ENCODE measurements at places on chromosomes 2 and 18.

DNA sequence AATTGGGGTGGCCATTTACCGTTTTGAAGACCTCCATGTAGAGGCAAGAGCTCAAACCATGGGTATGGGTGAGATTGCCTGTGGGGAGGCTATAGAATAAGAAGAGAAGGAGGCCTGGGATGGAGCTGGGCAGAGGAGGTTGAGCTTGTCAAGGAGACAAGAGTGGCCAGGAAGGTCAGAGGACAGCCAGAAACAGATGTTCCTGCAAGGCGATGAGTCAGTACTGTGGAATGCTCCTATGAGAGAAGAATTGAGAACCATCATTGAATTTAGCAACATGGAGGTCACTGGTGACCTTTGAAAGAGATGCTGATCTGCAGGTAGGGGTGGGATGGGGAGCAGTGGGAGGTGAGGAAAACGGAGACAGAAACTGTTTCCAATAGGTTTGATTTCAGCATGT, 3.5 kb downstream of the ACSL3 start:
- no peak for DNase-seq

- no peak for DNase-seq
Measured at GRCh38 chr2:240297256-240298116, 138.0 kb upstream of the GPC1 start.

- DNase-seq = no peak
Measured at GRCh38 chr2:134663451-134664450, 55.0 kb downstream of the TMEM163 start.

DNA sequence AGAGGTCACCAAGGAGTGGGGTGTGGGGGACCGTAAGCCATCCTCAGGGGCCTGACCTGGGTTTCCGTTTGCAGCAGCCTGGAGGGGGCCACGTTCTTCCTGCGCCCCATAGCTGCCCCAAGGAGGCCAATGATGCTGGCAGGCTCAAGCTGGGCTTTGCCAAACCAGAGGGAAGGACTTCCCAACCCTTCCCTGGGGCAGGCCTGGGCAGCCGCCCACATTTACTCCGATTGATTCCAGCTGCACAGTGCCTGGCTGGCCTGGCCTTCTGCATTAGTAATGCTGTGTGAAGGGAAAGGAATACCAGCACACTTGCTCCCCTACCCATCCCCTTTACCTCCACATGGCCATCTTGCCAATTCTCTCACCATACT, 360.6 kb upstream of the SLC14A2 start:
- no peak for DNase-seq

DNA sequence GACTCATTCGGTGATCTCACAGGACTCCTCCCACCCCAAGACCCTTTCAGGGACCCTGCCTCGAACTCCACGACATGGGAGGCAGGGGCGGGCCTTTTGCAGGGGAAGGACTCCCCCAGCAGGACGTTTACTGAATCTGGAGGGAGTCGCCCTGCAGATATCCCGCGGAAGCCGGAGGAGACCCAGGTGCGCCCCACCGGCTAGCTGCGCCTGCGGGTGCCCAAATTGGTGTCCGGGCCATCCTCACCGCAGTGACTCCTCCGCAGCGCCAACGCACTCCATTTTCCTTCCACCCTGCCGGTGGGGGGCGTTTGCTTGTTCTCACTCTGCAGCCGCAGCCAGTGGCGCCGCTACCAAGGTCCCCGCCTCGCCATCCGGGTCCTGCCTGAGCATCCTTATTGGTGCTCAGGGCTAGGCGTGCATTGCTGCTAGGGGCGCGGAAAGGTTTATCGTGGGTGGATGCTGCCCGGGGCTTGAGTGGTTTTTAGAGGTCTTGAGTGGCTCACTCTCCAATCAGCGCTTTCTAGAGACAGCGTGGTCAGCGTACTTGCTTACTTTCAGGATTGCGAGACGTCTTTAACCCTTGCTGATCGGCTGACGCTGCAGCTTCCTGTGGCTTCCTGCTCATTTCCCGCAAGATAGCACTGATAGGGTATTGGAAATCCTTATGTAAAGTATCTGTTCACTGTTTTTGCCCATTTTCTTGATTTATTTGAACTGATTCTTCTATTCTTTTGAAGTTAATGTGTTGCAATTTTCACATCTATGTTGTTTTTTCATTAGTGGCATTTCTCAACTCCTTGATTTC, 81.4 kb downstream of the BIN1 start:
- DNase-seq = peak; percentile 61

- no peak for DNase-seq
Measured at GRCh38 chr18:42264497-42264896, 309.5 kb downstream of the PIK3C3 start.

DNA sequence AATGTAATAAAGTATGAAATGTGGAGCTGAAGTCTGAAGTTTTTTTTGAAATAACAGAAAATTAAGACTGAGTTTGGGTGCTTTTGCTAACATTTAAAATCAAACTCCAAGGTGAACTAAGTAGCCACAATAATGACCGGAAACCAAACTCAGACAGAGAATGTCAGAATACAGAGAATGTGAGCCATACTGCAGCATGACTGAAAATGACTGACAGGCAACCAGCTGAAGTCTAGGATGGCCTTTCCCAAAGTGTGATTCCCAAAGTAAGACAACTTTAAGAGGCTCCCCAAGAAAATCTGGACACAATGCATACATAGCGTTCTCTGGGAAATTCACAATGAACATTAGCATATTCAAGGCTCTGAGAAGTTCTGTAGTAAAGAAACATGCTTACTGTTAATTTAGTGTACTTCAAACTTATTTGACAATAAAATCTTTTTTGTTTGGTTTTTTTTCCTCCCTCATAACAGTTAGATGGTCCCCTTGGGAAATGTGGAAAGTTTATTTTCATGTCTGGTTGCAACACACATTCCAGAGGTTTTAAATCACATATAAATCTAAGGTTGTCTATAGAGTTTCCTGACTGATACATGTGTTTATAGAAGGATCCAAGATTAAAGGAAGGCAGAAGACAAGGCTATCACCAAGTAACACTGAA, 28.6 kb downstream of the PLA2R1 start:
- no peak for DNase-seq

DNA sequence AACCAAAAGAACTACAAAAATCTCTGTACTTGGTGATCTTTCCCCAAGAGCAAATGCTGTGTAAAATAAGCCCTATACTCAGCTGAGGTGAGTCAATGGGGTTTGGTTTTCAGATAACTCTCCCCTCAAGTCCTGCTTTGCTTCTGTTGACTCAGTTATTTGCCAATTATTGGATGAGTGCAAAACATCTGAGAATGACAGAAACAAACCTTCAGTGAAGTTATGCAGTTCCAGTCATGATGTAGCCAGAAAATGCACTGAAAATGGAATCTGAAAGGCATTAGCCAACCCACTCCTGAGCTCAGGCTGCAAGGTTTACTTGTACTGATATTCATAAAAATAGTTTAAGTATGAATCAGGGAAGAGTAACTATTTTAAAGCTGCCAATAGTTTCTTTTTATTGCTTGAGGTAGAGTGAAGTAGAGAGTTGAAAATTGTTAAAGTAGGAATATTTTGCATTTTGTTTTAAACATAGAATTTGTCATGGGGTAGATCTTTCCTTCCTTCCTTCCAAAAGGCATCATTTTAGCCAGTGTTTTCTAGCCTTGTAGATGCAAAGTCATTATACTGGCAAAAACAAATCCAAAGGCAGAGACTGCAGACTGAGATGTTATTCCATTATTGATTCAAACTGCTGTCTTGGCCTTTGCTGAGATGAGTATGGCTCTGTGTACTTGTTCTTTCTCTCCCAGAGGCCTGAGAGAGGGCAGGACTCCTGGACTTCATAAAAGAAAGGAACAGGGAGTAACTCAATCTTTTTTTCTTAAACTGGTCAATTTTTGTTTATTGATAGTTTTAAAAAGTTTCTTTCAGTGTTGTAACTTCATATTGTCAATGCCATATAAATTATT, 215.3 kb downstream of the RND3 start:
- no peak for DNase-seq

GRCh38 chr18:45958730-45959129, 8.4 kb downstream of the EPG5 start:
- no peak for DNase-seq

DNA sequence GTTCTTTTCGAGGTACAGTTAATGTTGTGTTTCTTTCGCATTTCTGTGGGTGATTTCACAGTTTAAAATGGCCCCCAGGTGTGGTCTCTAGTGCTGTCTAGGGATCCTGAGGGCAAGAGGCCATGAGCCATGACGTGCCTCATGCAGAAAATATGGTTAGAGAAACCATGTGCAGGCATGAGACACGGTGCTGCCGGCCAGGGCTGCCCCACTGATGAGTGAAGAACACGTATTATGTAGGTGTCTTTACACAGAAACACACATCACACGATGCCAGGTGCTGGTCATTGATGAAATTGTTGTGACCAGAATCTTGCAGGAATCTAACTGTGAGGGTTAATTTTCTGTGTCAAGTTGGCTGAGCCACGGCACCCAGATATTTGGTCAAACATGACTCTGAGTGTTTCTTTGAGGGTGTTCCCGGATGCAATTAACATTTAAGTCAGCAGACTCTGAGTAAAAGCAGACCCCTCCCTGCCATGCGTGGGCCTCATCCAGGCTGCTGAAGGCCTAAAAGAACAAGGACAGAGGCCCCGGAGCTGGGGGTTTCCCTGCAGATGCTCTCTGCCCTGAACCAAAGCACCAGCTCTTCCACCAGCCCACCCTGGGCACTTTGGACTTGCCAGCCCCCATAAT, 463.0 kb upstream of the MYT1L start:
- no peak for DNase-seq

- no peak for DNase-seq
Measured at GRCh38 chr2:123073956-123074355, 951.1 kb upstream of the CNTNAP5 start.

DNA sequence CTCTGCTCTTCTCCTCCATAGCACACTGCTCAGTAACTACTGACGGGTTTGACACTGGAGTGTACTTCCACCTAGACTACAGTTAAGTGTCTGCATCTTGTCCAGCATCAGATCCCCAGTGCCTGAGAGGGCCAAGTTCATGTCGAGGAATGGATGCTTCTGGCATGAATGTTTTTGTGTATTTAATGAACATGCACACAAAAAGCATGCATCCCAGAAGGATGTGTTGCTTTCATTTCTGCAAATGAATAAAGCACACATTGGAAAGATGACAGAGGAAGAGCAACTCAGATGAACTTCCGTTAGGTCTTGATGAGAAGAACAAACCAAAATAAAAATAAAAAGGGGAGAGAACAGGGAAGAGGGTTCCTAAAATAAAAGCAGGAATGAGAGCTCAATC, 27.9 kb downstream of the C2orf49 start:
- no peak for DNase-seq

- peak; percentile 58 for DNase-seq
Measured at GRCh38 chr2:112187805-112188596, 49.8 kb downstream of the FBLN7 start.

- DNase-seq = no peak
Measured at GRCh38 chr2:172375251-172375650, 52.1 kb upstream of the ITGA6 start.

DNA sequence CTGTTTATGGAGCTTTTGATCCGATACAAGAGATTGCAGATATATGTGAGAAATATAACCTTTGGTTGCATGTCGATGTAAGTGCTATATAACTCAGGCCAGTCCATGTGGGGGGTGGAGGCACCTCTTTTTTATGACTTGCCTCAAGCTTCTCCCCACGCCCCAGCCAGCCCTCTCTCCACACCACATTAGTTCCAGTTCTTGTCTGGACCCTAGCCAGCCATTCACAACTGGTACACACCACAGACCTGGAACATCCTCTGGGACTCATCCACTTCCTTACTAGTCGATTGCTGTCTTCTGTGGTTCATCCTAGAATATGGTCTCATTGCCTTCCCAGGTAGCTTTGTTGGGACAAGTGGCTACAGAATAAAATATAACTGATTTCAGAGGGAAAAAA, 31.0 kb downstream of the GAD1 start:
- no peak for DNase-seq

GRCh38 chr2:62423235-62423634, 82.8 kb downstream of the TMEM17 start:
- no peak for DNase-seq

- DNase-seq = no peak
Measured at GRCh38 chr2:156158808-156159207, 173.7 kb downstream of the NR4A2 start.

DNA sequence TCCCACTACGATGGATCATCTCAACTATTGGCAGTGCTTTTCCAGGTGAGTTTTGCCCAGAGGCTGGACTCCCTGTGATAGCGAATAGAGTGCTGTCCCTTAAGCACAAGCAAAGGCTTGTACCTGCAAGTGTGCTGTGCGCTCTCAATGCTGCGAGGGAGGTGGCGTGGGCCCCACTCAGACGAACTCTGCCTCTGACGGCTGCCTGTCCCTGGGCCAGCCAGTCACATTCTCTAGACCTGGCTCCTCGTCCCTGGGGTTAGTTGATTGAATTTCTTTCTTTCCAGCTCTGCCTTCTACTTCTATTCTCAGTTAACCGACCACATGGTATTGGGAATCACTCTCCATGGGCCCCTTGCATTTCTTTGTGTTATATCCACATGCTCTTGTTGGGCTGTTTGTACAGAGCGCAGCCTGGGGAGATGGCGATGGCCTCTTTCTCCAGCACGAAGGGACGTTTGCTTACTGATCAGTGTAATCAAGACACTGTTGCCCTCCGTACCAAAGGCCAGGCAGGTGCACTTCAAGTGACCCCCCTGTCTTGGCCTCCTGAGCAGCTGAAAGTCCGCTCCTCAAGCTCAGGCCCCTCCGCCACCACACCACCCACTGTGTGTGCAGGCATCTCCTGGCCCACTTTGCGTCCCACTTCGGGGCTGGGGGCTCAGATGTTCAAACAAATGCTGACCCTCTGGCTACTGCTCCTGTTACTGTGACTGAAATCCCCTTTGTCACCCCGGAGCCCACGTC, 151.3 kb downstream of the ZNF236 start:
- DNase-seq = no peak

GRCh38 chr18:63083555-63083954, 236.0 kb downstream of the BCL2 start:
- no peak for DNase-seq

GRCh38 chr2:107258531-107259407, 372.8 kb upstream of the ST6GAL2 start:
- DNase-seq = no peak

GRCh38 chr2:2837746-2838547, 506.9 kb upstream of the MYT1L start:
- no peak for DNase-seq

DNA sequence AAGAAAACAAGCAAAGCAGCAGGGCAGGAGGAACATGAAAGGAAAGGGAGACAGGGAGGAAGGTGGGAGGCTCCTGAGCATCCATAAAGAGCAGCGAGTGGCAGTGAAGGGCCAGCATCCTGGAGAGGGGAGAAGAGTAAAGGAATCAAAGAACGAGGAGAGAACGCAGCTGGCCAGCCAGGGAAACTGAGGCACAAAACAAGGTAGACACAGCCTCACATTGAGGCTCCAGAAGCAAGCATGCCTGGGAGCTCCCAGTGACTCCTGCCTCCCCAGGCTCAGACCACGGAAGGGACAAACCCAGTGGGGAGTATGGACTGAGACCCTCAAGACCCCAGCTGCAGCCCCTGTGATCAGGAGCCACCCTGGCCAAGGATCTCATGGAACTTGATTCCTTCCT, 14.0 kb upstream of the TNS1 start:
- DNase-seq = no peak

Data from stimulated activated CD8-positive, alpha-beta memory T cell treated with anti-CD3 and anti-CD28 coated beads, Interleukin-2, amount 100 ng/mL, for 48 hours (primary cell).